ENCODE measurements at places on chromosomes 16 and 17. TPM values are rescaled to one million over a fixed set of nuclear protein-coding genes. Genes with fewer than 3 reads are reported as not detected.

DNA sequence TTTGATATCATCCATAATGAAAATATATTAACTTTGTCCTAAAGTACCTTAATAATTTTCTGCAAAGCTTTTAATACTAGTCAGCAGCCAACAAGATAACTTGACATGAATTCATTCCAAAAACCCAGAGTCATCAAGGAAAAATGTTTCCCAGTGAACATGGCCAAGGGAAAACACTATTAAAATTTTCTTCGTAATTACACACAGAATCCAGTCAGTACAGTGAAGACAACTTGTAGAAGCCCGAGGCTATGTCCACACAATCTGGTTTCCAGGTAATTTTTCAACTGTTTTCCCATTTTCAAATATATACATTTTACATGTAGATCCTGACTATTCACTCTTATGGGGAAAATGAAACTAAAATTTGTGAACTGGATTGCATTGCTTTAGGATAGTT, 600.9 kb downstream of the CDH8 start:
- DNase-seq = no peak

GRCh38 chr16:12098429-12099310, 122.1 kb downstream of the SNX29 start:
- no peak for DNase-seq

DNA sequence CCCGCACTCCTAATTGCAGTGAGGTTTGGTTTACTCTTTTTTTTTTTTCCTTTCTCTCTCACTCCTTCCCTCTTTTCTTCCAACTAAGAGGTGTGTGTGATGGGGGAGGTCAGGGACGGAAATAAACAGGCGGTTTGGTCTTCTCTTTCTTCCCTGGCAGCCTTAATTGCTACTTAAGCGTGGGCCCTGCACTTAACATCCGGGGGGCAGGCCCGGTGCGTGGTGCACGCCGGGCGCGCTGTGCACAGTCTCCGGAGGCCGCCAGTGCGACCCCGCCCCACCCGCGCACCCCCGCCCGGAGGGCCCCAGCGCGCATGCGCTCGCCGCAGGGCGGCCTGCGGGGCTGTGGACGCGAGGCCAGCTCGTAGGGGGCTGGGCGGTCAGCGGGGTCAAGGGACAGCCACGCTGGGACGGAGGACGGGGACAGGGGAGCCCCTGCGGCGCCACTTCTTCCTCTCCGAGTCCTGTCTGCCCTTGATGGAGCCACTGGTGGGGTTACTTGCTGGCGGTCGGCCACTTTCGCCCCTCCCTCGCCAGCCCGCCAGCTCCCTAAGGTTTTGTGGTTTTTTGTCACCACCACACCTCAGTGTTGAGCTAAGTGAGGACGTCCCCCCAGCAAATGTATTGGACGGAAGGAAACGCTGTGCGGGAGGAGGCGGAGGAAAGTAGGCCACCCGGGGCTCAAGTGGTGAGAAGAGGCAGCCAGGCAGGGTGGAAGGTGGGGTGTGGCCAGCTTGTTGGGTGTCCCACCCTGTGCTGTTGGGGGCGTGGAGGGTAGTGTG, 120.9 kb downstream of the MRM1 start:
- DNase-seq = peak; percentile 30

- DNase-seq = no peak
Observed at GRCh38 chr17:4173781-4174180, 30.8 kb downstream of the CYB5D2 start.

- no peak for DNase-seq
Observed at GRCh38 chr16:69106491-69107315, 1.2 kb downstream of the HAS3 start.

DNA sequence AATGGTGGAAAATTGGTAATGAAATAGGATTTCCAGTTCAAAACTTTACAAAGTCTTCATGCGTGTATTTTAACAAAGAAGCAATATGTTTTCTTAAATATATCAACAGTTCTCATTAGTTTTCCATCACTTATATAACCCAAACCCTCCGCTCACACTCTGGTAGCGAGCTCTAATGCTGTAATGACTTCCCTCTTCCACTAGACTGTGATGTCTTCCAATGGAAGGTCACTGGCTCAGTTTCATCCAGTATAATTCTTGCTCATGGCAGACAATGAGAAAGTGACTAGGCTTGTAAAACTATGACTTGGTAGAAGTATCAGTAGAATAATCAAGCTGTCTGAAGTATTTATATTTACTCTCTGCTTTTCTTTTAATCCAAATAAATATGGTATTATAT, 32.8 kb downstream of the NETO2 start:
- DNase-seq = no peak

The SMIM36 gene
- not detected for total RNA-seq

The RAB40B gene
- 27.6 TPM for total RNA-seq

The ETV4 gene
- 47.6 TPM for total RNA-seq

The METTL9 gene
- 72.1 TPM for total RNA-seq
